ENCODE measurements at places on chromosomes 16 and 17.
A peak's percentile ranks its signal among the peaks of the same experiment; 100 is the strongest.

- DNase-seq, result no peak
These were observed 138.7 kb downstream of the ZFHX3 start for GRCh38 chr16:72909196-72909595.

DNA sequence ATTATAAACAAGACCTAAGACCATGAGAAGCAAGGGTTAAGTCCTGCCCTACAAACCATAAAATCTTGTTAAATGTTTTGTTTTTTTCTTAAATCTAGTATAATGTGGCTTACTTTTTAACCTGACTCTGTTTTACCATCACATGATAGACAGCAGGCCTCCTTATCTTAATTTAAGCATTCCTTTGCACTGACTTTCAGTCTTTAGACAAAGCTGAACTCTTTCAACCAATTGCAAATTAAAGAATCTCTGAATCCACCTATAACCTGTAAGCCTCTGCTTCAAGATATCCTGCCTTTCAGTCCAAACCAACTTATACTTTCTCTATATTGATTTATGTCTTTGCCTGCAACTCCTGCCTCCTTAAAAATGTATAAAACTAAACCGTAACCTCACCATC, 478.5 kb downstream of the GRIN2A start:
- no peak for DNase-seq

- DNase-seq, result peak; percentile 83
These were observed at the start of gene ETV4 for GRCh38 chr17:43546319-43547188. ETV4 (minus strand) TSS chr17:43546340; CDS start chr17:43545617, 723 bp downstream.

- DNase-seq, result no peak
These were observed 54.3 kb downstream of the AMFR start for GRCh38 chr16:56370875-56371659.

GRCh38 chr17:13885953-13886889, 183.1 kb upstream of the COX10 start:
- no peak for DNase-seq

- no peak for DNase-seq
These were observed 184.1 kb upstream of the ZFHX3 start for GRCh38 chr16:73231944-73232554.

GRCh38 chr17:52048137-52048898, 110.2 kb downstream of the CA10 start:
- DNase-seq, result no peak

GRCh38 chr16:10326647-10327046, 59.2 kb upstream of the ATF7IP2 start:
- DNase-seq, result no peak

- DNase-seq, result no peak
These were observed 26.9 kb upstream of the LITAF start for GRCh38 chr16:11613381-11614303.

- DNase-seq, result no peak
These were observed 20.5 kb downstream of the TANC2 start for GRCh38 chr17:62986549-62986948.

GRCh38 chr17:67025216-67025792, 19.1 kb upstream of the CACNG1 start:
- DNase-seq, result no peak

DNA sequence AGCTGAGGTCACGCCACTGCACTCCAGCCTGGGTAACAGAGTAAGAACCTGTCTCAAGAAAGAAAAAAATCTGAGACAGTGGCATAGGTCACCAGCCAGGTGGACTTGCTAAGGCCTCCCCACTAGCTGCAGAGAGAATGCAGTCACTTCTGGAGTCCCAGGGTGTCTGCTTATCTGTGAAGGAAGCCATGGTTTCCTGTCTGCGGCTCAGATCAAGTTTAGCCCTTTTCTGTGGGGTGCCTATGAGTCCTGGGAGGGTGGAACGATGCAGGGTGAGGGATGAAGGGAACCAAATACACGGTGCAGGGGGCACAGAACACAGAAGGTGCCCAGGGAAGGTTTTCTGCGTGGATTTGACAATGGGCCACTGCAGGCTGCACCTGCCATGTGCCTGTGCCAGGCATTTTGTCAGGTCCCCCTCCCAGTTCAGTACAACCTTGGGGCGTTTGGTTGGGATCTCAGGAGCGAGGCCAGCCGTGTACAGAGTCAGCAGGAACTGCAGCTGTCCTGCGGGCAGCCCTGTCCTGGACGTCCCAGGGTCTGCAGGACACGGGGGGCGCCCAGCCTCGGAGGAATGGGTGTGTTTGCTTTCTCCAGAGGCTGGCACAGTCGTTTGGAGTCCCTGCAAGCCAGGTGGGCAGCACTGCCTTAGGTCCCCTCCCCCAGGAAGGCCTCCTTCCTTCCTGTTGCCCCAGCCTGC, 41.8 kb downstream of the RAB11FIP4 start:
- DNase-seq, result no peak

DNA sequence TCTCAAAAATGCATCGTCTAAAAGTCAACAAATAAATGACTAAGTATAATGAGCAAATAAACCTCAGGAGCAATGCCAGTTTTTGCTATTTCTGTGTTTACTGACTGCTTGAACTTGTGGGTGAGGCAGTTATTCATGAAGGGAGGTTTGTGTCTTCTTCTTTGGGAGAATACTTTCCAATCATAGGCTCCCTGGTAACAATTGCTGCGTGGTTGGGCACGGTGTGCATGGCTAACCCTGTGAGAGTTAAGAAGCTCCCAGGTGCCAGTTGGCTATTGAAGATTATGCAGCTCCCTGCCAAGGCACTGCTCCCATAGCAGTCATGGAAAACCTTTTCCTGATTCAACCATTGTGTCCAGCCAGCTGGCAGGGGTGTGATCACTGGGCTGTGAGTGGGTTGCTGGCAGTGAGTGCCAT, 775.9 kb upstream of the GOT2 start:
- DNase-seq, result no peak

GRCh38 chr16:55046513-55046912, 115.8 kb downstream of the IRX5 start:
- DNase-seq, result no peak

GRCh38 chr17:37494971-37495370, 5.3 kb downstream of the DUSP14 start:
- no peak for DNase-seq

DNA sequence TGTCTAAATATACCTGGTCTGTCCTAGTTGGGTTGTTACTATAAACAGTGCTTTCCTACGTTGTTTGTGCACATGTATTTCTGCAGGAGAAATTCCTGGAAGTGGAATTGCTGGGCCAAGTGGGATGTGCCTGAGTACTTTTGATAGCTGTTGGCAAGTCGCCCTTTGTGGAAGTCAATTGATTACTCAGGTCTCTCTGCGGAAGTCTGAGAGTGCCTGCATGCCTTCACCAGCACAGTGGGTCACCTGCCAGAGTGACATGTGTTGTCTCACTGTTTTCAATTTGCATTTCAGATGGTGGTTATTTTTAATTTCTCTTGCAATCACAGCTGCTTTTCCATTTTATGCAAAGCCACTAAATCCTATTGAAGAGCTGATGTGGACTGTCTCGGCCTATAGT, 2.3 kb upstream of the MVD start:
- DNase-seq, result no peak

DNA sequence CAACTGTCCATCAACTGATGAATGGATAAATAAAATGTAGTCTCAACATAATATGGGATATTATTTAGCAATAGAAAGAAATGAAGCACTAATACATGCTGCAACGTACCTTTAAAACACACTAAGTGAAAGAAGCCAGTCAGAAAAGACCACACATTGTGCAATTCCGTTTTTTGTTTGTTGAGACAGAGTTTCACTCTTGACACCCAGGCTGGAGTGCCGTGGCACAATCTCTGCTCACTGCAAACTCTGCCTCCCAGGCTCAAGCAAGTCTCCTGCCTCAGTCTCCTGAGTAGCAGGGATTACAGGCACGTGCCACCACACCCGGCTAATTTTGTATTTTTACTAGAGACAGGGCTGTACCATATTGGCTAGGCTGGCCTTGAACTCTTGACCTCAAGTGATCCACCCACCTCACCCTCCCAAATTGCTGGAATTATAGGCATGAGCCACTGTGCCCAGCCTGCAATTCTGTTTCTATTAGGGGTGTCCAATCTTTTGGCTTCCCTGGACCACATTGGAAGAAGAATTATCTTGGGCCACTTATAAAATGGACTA, 40.1 kb downstream of the SCNN1B start:
- DNase-seq, result no peak

- DNase-seq, result no peak
These were observed 80.3 kb upstream of the ZNF750 start for GRCh38 chr17:82920150-82920549.

DNA sequence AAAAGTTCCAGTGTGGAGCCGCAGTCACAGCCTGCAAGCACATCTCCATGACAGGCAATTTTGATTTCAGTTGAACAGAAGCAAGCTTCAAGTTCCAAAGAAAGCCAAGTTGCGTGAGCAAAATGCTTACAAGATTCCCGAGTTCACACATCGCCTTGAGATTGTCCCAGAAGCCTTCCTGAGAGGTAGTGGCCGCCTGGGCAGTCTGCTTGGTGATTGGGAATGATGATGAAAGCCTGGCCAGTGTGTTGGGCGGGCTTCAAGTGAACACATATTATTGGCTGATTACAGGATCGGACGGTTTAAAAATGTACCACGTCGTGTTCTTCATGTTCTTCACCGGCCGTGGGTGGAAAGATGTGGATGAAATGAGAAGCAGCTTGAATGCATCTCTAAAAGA, 185.5 kb downstream of the FOXL1 start:
- DNase-seq, result no peak

- no peak for DNase-seq
These were observed 38.5 kb upstream of the CORO6 start for GRCh38 chr17:29661213-29661612.

- DNase-seq, result no peak
These were observed 34.0 kb upstream of the PIRT start for GRCh38 chr17:10871914-10872313.

DNA sequence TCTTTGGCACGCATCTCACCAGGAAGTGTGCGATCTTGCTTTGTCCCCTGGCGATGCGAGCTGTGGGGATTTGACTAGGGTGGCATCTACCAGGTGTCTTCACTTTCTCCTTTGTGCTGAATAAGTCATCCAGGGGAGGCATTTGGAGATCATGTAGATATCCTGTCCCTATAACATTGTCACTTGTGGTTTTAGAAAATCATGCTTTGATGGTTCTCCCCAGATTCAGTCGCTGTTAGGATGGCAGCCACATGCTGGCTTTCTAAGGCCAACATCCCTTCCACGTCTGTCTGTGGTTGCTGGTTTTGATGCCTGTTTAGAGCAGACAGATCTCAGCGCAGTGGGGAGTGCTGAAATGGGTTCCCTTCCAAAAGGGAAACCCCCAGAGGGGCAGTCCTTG, 2.5 kb downstream of the ADAD2 start:
- DNase-seq, result no peak

DNA sequence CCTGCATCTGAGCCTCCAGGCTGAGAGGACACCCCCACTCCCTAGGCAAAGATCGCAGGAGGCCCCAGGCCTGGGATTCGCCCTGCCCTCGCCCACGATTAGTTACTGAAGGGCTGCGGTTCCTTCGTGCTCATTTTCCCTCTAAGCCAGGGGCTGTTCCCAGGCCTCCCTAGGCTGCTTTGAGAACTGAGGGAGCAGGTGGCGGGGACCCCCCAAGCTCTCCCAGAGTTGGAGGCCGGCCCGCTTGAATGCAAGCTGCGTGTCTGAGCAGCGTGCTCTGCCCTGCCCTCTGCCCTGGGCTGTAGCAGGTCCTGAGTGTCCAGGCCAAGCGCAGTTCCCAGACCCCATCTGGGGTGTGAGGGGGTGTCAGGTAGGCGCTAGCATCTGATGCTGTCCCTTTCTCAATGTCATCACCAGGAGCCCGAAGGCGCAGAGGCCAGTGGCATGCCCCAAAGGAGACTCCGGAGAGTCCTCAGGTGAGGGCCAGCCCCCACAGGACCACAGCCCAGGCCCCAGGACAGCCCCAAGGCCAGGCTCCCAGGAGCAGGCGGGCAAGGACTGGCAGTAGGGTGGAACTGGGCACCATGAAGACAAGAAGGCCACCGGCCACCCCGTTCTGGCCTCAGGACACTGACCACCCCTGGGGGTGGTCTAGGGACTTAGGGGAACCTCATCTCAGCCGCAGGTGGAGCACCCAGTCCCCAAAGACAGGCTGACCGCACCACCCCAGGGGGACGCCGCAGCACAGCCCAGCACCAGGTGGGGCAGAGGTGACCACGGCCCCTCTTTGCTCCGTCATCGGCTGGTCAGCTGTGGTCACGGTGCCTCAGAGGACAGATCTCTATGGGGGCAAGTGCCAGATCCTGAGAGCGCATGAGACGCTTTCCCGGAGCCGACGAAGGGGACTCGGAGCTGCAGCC, 14.6 kb downstream of the ENDOV start:
- no peak for DNase-seq

- DNase-seq, result no peak
These were observed 186.3 kb upstream of the NLRP1 start for GRCh38 chr17:5770441-5771270.

DNA sequence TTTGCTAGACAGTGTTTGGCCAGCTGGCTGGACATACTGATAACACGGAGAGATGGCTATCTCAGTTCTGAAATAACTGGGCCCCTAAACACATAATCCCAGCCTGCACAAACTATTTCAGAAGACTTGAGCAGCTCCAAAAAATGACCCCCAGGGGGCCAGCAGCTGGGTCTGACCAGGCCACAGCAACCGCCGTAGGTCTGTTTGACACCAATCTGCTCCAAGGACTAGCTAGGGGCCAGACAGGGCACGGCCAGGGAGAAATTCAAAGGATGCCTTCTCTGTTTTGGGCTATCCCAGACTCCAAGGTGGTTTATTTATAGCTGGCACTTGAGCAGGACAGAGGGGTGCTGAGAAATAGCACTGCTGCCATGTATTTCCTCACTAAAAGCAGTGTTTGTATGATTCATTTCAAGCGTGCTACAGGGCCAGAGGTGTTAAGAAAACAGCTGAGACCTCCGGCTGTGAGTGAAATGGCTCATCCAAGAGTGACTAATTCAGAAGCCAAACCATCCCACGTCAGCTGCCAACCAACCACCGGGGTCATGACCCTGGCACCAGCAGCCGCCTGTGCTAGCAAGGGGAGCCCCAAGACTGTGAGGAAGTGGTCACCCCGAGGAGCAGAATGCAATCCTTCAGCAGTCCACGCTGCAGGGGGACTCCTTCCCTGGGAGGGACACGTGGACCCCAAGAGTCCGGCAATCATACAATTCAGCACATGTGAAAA, 5.7 kb downstream of the GGA2 start:
- DNase-seq, result peak; percentile 48

GRCh38 chr16:49970797-49971431, 54.1 kb upstream of the CNEP1R1 start:
- no peak for DNase-seq

DNA sequence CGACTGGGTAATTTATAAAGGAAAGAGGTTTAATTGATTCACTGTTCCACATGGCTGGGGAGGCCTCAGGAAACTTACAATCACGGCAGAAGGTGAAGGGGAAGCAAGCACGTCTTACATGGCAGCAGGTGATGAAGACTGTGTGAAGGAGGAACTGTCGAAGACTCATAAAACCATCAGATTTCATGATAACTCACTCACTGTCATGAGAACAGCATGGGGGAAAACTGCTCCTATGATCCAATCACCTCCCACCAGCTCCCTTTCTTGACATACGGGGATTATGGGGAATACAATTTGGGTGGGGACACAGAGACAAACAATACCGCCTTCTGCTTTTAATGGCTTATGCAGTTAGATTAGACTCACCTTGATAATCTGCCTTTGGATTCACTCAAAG, 19.4 kb upstream of the IRF8 start:
- DNase-seq, result no peak

GRCh38 chr17:50064253-50065001, 8.5 kb downstream of the ITGA3 start:
- no peak for DNase-seq
